Activated CD4-positive, alpha-beta T cell treated with anti-CD3 and anti-CD28 coated beads, Interleukin-2, amount 10 ng/mL, durations not matched to agents 7 days and 5 days (primary cell): ENCODE measurements at places on chromosomes 3 and 15. TPM values are rescaled to one million over a fixed set of nuclear protein-coding genes. Genes with fewer than 3 reads are reported as not detected.

GRCh38 chr3:19644405-19644804 lies 289.6 kb downstream of the EFHB start:
- no peak overlapping the region for H3K27ac ChIP-seq
- no peaks in the 10 kb centered on the region for H3K36me3 ChIP-seq
- DNase-seq = no peak
- H3K27me3 ChIP-seq = no peaks in the 10 kb centered on the region
- H3K4me3 ChIP-seq = no peak overlapping the region

DNA sequence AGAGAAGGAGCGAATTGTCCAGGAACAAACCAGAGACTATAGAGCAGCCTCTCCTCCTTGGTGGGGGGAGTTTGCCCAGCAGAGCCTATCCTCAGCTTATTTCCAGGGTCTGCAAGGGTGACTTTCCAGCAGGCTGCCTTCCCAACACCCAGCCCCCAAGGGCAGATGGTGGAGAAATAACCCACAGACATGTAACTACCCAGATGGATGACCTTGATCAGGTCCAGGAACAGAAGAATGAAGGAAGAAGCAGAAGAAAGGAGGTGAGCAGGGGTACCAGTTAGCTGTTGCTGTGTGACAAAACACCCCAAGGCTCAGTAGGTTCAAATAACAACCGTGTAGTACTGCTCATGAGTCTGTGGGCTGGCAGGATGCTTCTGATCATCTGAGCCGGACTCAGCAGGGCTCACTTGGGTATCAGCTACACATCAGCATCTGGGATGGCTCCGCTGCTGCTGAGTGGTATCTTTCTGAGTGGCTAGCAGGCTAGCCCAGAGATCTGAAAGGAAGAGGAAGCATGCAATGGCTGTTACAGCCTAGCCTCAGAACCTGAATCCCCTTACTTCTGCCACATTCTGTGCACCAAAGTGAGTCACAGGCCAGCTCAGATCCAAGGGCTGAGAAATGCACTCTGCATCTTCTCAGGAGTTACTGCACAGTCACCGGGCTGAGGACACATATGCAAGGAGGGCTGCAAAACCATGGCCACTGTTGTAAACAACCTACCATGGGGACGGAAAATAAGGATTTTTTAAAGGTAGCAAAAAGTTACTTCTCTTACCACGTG lies 22.2 kb upstream of the TXNRD3 start:
- H3K4me3 ChIP-seq = no peak overlapping the region
- DNase-seq = no peak
- H3K4me1 ChIP-seq = peaks cover 5% of the 10 kb centered on the region
- H3K27ac ChIP-seq = no peak overlapping the region
- H3K27me3 ChIP-seq = peaks cover 7% of the 10 kb centered on the region

MAN2A2 gene
- total RNA-seq = 77.4 TPM

- H3K27me3 ChIP-seq = no peaks in the 10 kb centered on the region
- H3K27ac ChIP-seq = no peak overlapping the region
- no peaks in the 10 kb centered on the region for H3K36me3 ChIP-seq
- H3K4me3 ChIP-seq = no peak overlapping the region
- no peaks in the 10 kb centered on the region for H3K4me1 ChIP-seq
- no peak for DNase-seq
Measured at GRCh38 chr3:181921220-181921619, 209.5 kb downstream of the SOX2 start.

GRCh38 chr3:53375019-53375418 lies 27.7 kb upstream of the DCP1A start:
- H3K27me3 ChIP-seq = peaks cover 12% of the 10 kb centered on the region
- H3K4me1 ChIP-seq = no peaks in the 10 kb centered on the region
- no peaks in the 10 kb centered on the region for H3K36me3 ChIP-seq
- H3K27ac ChIP-seq = no peak overlapping the region
- no peak overlapping the region for H3K4me3 ChIP-seq

PLA2G4B gene
- total RNA-seq = 17.0 TPM

DNA sequence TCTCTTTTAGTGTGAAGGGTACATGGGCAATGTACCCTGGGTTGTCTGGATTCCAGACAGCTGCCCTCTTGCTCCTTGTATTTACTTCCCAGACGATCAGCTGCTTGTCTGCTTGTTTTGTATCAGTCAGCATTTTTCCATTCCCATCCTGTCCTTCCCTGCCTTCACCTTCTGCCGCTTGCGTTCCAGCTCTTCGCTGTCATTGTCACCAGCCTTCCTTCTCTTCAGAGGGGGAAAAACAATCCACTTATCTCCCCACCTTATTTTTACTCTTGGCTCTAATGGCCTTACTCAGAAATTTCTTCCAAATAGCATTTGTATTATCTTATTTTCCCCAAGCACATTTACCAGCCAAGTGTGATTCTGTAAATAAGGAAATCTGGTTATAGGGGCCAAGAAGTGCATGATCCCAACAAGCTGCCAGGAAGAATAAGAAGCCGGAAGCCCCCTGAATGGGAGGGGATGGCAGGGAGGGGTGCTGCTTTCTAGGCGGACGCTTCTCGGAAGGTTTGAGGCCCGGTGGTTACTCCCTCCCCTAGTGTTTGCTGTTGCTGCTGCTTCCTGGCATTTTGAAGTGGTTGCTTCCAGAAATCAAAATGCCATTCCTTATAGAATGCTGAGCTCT lies 497.6 kb downstream of the NTRK3 start:
- H3K4me1 ChIP-seq = peaks cover 7% of the 10 kb centered on the region
- H3K27me3 ChIP-seq = no peaks in the 10 kb centered on the region
- H3K4me3 ChIP-seq = no peak overlapping the region
- DNase-seq = no peak
- H3K36me3 ChIP-seq = no peaks in the 10 kb centered on the region

GRCh38 chr3:35385271-35385670 lies 254.1 kb upstream of the ARPP21 start:
- H3K27me3 ChIP-seq = no peaks in the 10 kb centered on the region
- no peak for DNase-seq

DNA sequence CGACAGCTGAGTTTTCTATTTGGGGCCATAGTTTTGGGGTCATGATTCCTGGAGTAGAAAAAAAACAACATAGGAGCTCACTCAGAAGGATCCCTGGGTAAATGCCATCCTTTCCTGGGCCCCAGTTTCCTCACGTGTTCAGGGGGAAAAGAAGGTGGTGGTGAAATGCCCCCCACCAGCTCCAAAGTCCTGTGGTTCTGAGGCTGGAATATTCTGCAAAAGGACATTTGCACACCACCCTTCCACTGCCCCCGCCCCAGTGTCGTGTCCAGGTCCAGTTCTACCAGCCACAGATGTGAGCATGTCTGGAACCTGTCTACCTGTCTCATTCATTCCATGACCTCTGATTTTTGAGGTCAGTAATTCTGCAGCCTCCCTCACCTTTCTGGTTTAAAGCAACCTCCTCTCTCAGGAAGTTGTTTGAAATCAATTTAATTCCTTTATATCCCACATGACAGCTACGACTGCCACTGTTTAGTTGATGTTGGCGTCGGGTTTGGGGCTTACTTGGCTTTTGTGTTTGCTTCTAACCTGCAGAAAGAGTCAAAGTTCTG lies 82.1 kb downstream of the SMAD3 start:
- peaks cover 88% of the 10 kb centered on the region for H3K4me1 ChIP-seq
- peak overlapping the region; percentile 76 for H3K27ac ChIP-seq
- DNase-seq = no peak
- no peaks in the 10 kb centered on the region for H3K27me3 ChIP-seq

KLF15 gene
- total RNA-seq = not detected

DNA sequence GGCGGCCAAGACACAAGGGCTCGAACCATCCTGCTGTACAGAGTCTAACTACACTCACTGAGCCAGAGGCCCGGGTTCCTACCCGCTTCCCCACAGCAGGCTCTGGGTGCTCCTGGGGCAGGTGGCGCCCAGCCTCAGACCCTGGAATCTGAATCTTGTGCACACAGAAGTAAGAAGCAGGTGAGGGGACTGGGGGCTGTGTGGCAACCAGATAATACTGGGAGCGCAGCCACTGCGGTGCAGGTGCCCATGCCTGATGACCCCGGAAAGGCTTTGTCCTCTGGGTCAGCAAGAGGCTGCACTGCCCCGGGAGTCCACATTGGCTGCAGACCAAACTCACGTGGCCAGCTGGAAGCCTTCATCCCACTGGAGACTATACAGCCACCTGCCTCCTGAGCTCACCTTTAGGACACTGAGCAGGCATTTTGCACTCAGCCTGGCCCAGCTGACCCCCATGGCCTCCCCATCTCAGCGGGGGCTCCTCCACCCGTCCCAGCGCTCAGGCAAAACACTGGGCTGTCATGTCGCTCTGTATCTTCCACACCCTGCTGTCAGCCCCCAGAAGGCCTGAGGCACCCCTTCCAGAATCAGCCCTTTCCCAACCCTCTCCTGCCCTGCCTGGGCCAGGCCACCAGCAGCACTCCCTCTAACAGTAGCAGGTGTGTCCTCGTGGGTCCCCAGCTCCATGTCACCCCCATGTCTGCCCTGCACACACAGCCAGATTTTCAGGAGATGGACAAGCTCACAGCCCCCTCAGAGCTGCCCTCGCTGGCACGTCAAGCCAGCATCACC lies 101.0 kb upstream of the IQSEC1 start:
- H3K36me3 ChIP-seq = peaks cover 3% of the 10 kb centered on the region
- H3K4me1 ChIP-seq = no peaks in the 10 kb centered on the region
- H3K4me3 ChIP-seq = no peak overlapping the region
- no peak overlapping the region for H3K27ac ChIP-seq

- H3K36me3 ChIP-seq = no peaks in the 10 kb centered on the region
- peaks cover 9% of the 10 kb centered on the region for H3K27me3 ChIP-seq
- DNase-seq = no peak
- no peak overlapping the region for H3K4me3 ChIP-seq
Measured at GRCh38 chr3:11055496-11055895, 62.9 kb downstream of the SLC6A1 start.

CHRNA7 gene
- total RNA-seq = not detected

TM4SF4 gene
- total RNA-seq = not detected

CACNA2D3 gene
- not detected for total RNA-seq

GRCh38 chr3:149660462-149660861 lies 2.6 kb upstream of the WWTR1 start:
- no peak overlapping the region for H3K27ac ChIP-seq
- no peaks in the 10 kb centered on the region for H3K36me3 ChIP-seq
- H3K4me1 ChIP-seq = peaks cover 15% of the 10 kb centered on the region
- no peak for DNase-seq

PLA2G4D gene
- total RNA-seq = not detected

GRCh38 chr3:136586580-136586979 lies 165.6 kb downstream of the STAG1 start:
- peaks cover 15% of the 10 kb centered on the region for H3K36me3 ChIP-seq
- no peak overlapping the region for H3K4me3 ChIP-seq
- DNase-seq = no peak

GRCh38 chr15:85831415-85832113 lies 36.8 kb upstream of the KLHL25 start:
- no peaks in the 10 kb centered on the region for H3K27me3 ChIP-seq
- H3K27ac ChIP-seq = no peak overlapping the region
- H3K36me3 ChIP-seq = no peaks in the 10 kb centered on the region
- H3K4me3 ChIP-seq = no peak overlapping the region
- H3K4me1 ChIP-seq = peaks cover 5% of the 10 kb centered on the region

GRCh38 chr15:92077353-92078085 lies 224.0 kb downstream of the SLCO3A1 start:
- H3K4me3 ChIP-seq = no peak overlapping the region
- H3K27me3 ChIP-seq = no peaks in the 10 kb centered on the region
- peaks cover 33% of the 10 kb centered on the region for H3K4me1 ChIP-seq
- H3K27ac ChIP-seq = no peak overlapping the region

RYK gene
- 9.7 TPM for total RNA-seq

- DNase-seq = no peak
- no peaks in the 10 kb centered on the region for H3K27me3 ChIP-seq
- no peaks in the 10 kb centered on the region for H3K36me3 ChIP-seq
- no peak overlapping the region for H3K4me3 ChIP-seq
- H3K4me1 ChIP-seq = no peaks in the 10 kb centered on the region
Measured at GRCh38 chr3:85303156-85303555, 344.4 kb downstream of the CADM2 start.

DNA sequence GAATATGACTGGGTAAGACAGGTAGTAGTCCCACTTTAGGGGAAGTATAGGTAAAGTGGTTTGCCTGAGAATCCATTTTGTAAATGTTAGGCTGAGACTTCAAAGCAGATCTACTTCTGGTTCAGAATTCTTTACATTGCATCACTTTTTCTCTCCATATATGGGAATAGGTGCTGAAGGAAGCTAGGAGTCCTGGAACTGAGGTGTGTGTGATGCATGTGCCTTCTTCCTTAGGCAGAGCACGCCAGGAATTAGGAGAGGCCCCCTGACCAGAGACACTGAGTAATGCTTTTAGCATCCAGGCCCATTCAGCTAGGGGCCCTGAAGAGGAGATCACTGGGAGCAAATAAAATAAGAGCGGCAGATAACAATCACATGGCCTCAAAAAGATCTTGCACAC lies 69.2 kb upstream of the DCP1A start:
- H3K36me3 ChIP-seq = no peaks in the 10 kb centered on the region
- no peak overlapping the region for H3K4me3 ChIP-seq
- H3K4me1 ChIP-seq = no peaks in the 10 kb centered on the region
- no peak overlapping the region for H3K27ac ChIP-seq
- no peaks in the 10 kb centered on the region for H3K27me3 ChIP-seq
- DNase-seq = no peak

DNA sequence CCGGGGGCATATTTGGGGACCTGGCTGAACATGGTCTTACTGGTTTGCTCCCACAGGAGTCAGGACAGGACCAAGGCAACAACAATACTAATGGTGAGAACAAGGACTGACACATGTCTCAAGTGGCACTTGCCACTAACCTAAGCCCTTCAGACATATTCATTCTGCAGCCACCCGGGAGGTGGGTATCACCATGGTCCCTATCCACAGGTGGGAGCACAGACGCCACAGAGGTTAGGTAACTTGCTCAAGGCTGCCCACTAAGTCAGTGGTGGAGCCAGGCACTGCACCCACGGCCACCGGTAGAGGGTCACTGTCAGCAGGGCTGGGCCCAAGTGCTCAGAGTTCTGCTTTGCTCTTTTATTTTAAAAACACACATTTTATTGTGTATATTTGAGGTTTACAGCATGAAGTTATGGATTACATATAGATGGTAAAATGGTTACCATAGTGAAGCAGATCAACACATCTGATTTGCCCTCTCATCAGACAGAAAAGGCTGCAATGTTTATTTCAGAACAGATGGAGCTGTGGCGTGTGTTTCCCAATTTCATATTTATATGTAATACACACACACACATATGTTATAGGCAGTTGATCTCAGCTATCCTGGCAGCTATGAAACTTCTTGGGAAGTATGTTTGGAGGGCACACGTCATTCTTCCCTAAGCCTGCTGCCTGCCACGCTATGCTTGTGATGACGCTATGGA lies 30.0 kb upstream of the SLC41A3 start:
- H3K27me3 ChIP-seq = no peaks in the 10 kb centered on the region
- no peak for DNase-seq
- H3K4me1 ChIP-seq = no peaks in the 10 kb centered on the region
- no peaks in the 10 kb centered on the region for H3K36me3 ChIP-seq
- H3K27ac ChIP-seq = no peak overlapping the region

DNA sequence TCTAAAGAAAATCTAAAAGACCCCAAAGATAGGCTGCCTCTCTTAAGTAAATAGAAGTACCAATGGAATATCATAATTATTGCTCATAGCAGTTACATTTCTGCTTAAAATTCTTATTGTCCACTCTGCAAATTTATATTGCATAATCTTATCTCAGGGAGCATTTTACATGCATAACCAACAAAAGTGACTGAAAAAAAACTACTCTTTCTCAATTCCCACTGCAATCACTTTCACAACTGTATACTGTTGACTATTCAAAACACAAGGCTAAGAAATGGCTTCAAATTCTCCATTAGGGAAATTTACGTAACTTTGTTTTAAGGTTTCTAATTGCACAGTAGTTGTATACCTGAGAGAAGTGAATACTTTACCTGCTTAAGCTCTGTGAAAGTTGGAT lies 56.3 kb downstream of the HMG20A start:
- peaks cover 5% of the 10 kb centered on the region for H3K4me1 ChIP-seq
- no peak overlapping the region for H3K4me3 ChIP-seq
- no peak overlapping the region for H3K27ac ChIP-seq
- no peaks in the 10 kb centered on the region for H3K27me3 ChIP-seq
- peaks cover 27% of the 10 kb centered on the region for H3K36me3 ChIP-seq
